NCI-H510A (cell line): ENCODE measurements at places on chromosomes 2 and 18.

DNA sequence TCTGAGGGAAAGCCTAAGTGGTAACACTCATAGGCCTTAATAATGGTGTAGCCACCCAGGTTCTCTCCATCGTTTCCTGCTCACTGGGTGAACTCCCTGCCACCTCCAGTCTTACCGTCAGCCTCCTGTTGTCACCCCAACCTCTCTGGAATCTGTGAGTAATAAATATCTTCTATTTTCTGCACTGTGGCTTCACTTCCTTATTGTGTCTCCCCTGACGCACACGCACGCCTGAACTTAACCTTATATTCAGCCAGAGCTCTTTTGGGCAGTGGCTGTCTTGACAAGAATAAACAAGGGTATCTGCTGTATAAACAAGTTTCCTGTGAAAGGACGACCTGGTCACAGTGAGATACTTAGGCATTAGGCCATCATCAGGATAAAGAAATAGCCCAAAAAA is 467.2 kb downstream of the SPAG16 start:
- DNase-seq = no peak

GRCh38 chr18:57073501-57074187 is 73.2 kb upstream of the BOD1L2 start:
- DNase-seq = no peak

GRCh38 chr18:33201509-33201926 is 239.0 kb downstream of the CCDC178 start:
- no peak for DNase-seq

DNA sequence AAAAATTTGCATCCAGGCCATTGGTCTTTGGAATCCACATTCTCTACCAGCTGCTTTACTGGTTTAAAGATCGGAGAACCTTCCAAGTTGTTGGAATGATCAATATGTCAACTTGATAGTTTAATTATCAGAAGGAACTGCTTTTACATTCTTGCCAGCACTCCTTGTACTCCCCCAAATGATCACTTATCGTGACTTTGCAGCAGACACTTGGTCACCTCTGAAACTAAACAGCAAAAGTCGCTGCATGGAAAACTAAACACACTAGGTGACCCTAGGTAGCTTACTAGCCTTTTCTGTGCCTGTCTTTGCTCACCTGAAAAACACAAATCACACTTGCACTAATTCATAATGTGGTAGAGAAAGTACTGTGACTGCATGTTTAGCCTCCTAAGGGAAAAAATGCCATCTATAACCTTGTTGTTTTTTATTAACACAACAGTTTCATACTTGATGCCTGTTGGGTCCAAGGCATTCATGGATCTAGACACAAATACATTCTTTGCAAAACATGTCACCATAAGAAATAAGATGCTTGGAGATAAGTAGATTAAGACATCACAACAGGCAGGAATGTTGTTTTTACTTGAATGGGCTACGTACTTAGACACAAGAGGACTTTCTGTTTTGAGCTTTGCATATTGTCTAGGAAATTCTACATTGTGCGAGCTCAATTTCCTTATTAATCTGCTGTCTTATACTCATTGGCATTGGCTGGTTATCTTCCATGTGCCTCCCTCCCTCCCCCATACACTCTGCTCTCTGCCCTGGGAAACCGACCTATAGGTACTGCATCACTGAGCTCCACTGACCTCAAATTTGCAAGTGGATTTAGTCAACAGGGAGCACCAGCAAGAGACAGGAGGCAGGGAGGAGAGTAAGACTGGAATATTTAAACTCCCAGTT is 219.1 kb upstream of the STK17B start:
- no peak for DNase-seq

GRCh38 chr2:160077912-160078810 is 15.7 kb upstream of the PLA2R1 start:
- no peak for DNase-seq

GRCh38 chr2:99609851-99610381 is 120.1 kb upstream of the REV1 start:
- DNase-seq = no peak

- peak; percentile 37 for DNase-seq
These were observed 79.7 kb upstream of the MSH2 start for GRCh38 chr2:47323009-47323821.

DNA sequence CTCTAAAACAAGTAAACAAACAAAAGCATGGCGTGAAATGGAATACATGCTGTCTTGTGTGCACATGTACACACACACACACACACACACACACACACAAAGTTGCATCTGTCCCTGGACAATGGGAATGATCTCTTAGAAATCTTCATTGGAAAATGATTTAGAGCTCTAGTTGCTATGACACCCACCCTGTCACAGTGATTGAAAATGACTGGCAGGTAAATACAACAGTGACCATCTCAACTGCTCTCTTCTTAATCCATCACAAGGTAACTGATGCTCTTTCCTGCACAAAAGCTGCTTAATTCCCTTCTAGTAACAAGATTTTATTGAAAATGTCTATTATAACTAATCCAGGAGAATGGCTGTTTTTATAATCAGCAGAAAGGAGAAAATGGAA is 1011.7 kb upstream of the GYPC start:
- DNase-seq = no peak

GRCh38 chr2:148903979-148904378 is 29.0 kb downstream of the KIF5C start:
- DNase-seq = no peak

GRCh38 chr2:48793671-48794070 is 38.1 kb upstream of the LHCGR start:
- no peak for DNase-seq

DNA sequence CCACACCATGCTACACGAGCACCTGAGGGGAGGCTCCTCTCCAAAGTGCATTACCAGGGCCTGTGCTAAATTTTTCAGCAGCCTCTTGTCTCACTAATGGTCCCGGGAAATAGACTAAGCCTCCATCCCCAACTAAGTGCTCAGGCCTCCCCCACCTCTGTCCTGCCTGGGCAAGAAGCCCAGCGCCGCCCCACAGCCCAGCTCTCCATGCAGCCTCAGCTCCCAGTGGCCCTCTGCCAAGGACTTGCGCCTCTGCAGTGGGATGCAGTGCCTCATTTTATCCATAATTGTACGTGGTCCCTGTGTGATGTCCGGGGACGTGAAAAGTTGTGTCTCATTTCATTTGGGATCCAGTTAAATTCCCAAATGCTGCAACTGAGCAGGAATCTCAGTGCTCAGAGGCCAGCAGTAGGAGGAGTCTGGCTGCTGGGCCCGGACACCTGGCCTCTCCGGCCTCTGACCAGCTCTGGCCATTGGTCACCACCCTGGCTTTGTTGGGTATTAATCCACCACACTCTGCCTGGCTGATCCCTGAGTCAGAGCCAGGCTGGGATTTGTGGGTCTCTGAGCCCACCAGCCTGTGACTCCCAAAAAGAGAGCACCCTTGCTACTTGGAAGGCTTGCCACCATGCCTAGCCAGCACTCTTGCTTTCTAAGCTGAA is 11.4 kb upstream of the STEAP3 start:
- DNase-seq = no peak

DNA sequence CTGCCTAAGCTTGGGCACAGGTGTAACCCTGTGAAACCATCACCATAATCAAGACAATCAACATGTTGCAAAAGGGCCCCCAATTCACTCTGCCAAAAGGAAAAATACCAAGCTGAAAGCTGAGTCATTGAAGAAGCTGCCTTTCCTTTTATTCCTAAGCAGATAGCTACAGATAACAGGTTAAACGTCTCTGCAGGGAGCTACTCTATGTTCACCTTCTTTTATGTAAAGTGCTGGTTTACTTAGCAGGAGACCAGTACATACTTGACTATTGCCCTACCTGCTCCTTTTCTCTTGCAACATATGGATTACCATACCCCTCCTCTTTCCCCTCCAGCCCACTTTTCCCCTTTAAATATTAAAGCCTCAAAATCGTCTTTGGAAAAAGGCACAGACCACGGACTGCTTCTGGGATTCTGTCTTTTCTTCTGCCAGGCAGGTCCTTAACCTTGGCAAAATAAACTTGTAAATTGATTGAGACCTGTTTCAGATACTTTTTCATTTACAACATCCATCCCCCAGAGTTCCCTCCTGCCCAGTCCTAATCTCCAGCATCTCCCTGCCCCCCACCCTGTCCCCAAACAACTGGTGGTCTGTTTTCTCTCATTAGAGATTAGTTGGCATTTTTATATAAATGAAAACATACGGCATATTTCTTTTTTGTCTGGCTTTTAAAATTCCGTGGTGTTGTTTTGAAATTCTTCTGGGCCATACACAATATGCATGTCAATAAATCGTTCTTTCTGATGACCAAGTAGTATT is 37.8 kb upstream of the LDLRAD4 start:
- no peak for DNase-seq

DNA sequence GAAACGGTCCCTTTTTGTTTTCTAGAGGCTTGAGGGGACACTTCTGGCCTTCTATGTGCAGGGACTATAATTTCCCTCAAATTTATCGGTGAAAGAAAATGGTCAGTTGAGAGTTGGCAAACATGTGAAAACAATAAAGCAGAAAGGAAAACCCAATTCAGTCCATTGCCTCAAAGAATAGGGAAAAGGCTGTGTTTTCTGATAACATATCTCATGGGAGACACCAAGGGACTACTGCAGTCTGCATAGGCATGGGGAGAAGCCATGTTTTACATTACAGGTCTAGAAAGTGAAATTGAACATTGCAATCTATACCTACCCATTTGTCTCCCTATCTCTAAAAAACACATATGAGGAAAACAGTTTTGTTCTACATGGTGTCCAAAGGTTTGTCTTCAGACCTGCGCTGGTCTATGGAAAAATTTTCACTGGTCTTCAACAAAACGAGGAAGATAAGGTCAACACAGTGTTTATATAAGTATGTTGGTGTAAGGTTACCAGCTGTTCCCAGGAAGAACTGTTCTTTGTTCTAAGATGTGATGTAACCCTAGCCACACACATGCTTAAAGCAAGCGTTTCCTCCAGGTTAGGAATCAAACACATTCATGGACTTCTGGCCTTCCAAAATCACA is 179.7 kb downstream of the MREG start:
- DNase-seq = peak; percentile 28

DNA sequence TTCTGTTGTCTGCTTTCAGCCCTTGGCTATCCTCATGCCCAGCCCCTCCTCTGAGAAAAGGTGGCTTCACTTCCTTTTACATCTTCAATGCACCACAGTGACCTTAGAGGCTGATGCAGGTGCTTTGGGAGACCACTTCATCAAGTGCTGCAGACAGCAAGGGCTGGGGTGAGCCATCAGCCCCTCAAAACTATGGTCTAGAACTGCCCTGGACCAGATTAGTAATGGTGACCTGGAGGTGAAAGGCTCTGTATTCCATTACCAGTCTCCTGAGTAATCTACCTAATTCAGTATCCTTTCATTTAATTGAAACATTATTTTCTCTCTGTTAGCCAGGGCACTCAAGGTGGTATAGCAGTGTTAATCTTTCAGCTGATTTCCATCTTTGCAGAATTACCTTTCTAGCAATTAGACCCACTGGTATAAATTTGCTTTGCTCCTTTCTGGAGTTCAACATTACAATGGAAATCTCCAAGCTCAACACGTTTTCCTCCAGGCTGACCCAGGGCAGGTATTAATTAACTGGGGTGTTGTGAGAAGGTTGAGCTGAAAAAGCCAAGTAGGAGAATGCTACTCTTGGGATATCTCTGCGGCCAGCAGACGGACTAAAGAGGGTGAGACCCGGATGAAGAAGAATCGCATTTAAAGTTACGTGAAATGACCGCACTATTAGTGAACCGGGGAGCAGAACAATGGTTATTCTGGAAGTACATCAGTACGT is 469.0 kb downstream of the MEIS1 start:
- DNase-seq = no peak

DNA sequence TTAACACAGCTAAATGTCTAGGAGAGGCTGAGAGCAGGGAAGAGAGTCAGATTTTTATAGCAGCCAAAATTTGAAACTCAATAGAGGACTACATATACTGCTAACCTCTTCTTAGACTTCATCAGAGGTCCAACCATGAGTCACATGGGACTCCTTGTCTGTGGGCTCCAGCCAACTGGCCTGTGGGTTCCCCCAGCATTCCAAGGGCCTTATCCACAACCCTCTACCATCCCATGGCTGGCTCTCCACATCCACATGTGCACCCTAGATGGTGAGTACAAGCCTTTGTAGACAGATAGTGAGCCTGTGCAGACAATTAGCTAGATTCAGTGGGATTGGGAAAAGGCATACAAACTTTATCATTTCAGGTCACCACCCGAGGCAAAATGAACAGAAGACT is 901.9 kb upstream of the ZEB2 start:
- no peak for DNase-seq

GRCh38 chr18:34704074-34704473 is 6.0 kb upstream of the DTNA start:
- DNase-seq = no peak

GRCh38 chr2:199740111-199740428 is 110.9 kb downstream of the FTCDNL1 start:
- DNase-seq = no peak

- no peak for DNase-seq
These were observed 394.4 kb downstream of the FIGN start for GRCh38 chr2:163341426-163341825.

DNA sequence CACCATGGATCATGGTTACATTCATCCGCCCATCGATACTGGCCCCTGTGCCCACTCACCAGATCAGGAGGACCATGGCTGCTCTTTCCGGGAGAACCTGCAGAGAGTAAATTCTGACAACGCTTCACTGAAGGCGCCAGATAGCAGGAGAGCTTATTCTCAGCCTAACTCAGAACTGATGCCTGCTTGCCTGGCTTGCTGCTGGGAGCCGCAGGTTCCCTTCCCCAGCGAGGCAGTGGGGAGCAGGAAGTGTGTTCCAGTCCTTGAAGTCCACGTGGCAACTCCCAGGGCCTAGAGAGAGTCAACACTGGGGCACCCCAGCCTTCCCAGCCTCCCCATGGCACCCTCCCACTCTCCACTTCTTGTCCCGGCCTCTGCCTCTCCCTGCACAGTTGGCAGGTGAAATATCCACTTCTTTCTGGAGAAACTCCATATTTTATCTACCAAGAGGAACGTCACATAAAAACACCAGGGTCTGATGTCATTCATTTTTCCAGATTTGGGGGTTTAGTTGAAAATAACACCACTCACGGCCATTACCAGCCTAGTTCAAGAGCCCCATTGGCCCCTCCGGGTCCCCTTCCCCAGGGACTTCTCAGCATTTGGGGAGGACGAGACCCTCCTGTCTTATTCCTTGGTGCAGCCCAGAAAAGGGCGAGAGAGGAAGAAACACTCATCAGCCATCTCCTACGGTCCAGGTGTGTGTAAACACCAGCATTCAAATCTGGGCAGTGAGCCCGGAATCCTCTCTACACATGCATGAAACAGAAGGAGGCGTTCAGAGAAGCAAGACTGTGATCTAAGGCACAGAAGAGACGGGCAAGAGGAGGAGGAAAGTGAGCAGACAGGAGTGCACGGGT is 3.5 kb upstream of the TUBB6 start:
- no peak for DNase-seq

- no peak for DNase-seq
These were observed 4.4 kb downstream of the ANKRD44 start for GRCh38 chr2:197306024-197306695.

DNA sequence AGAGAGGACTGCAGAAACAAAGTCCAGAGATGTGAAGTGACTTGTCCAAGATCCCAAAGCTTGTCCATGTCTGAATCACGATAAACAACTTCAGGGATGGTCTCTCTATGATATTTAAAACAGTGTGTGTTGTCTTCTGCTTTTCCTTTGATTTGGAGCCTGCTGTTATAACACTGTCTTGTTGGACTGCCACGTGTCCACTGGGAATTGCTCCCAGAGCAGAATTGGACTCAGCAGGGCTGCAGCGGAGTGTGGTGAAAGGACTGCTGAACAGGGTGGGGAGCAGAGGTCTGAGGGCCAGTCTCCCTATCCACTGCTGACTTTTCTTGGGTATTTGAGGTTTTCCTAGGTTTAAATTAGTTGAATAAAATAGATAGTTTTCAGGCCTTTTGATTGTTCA is 68.3 kb downstream of the IL1R2 start:
- no peak for DNase-seq
